ENCODE measurements at places on chromosomes 6 and 20. TPM values are rescaled to one million over a fixed set of nuclear protein-coding genes. Genes with fewer than 3 reads are reported as not detected.

DNA sequence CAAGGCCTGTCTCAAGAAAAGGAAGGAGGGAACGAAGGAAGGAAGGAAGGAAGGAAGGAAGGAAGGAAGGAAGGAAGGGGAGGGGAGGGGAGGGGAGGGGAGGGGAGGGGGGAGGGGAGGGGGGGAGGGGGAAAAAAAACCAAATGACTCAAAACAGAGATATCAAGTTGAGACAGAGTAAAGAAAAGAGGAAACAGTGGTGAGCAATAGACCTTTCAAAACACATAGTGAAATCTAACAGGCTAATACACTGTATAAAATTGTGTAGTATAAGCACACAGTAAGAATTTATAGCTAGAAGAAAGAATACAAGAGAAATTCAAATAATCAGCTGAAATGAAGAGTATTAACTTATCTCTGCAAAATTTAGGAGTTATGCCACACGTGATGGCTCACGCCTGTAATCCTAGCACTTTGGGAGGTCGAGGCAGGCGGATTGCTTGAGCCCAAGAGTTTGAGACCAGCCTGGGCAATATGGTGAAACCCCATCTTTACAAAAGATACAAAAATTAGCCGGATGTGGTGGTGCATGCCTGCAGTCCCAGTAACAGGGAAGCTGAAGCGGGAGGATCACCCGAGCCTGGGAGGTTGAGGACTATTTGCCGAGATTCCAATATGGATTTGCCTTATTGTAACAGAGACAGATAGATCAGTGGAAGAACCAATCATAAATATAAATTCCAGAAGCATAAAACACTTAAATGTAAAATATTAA, 123.2 kb downstream of the PRND start:
- no peak for DNase-seq

DNA sequence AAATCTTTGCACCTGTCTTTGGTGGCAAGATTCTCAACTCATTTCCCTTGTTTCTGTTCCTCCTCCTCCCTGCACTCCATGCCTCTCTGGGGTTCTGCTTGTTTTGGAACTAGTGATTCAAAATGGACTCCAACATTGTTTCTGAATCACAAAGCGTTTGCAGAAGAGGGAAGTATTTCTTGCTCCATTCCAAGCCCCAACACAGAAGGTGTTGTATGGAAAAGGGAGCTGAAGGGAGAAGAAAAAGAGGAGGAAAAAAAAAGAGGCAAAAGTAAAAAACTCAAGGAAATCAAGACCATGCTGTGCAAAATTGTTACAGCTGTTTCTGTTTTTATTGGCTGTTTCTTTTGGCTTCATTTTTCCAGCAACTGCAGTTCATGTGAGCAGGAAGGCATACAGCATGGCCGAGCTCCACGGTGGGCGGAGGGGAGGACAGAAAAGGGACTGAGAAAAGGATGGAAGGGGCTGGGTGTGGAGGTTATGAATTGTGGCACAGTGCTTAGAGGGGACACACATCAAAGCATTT, 66.9 kb upstream of the PRL start:
- no peak for DNase-seq

SCRT2 gene
- polyA plus RNA-seq = not detected

GRCh38 chr20:956330-956951, 40.3 kb upstream of the ANGPT4 start:
- peak; percentile 45 for DNase-seq

DDO gene
- 0.89 TPM for polyA plus RNA-seq

ASIP gene
- 0.68 TPM for polyA plus RNA-seq

ZBTB46 gene
- 24.7 TPM for polyA plus RNA-seq

KIF25 gene
- polyA plus RNA-seq = 0.99 TPM

- DNase-seq = no peak
These were observed 257.7 kb upstream of the MARCKS start for GRCh38 chr6:113599444-113599843.

DNA sequence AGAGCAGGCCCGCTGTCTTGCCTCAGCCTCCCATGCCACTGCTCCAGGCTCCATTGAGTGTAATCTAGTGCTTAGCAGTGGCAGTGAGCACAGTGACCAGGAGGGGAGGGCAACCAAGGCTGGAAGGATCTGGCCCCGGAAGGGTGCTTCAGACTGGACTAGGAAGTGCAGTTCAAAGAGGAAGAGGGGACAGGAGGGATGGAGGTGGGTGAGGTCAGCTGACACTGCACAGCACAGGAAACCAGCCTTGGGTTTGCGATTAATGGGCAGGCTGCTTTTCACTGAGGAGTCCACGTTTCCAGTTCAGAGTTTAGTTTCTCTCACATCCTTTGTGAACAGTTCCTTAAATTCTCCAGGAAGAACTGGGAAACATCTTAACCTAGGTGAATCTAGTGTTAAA, 46.9 kb downstream of the CDS2 start:
- DNase-seq = no peak

DNA sequence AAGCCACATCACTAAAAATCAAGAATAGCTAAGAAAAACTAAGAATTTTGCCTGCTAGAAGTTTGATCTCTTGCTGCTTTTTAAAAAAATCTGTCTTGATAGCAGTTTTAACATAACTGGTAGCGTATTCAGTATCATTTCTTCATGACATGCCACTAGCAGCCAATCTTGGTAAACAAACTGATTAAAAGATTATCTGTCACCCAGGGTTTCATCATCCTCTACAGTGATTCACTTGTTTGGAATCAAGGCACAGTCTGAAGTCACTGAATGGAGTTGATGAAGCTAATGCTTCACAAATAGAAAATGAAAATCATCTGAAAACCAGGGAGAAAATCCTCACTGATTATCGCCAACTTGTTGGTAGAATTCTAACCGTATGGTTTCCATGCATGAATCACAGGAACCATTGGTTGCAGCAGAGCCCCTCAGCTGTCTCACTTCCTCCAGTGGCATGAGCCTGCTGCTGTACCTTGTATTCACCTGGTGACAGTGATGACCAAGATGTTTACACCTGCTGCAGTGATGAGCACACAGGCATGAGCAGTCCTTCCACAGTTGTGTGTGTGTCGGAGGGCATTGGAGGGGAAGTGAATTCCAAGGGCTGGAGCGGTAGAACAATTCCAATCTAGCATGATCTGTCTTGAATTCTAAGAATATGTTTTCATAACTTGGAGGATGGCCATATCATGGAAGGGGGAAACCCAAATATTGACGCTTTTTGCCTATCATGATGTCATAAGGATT, 275.0 kb downstream of the KHDC1L start:
- DNase-seq = no peak
